Stomach (tissue), 19 donors: ENCODE measurements at places on chromosomes 3 and 15. TPM values are rescaled to one million over a fixed set of nuclear protein-coding genes. Genes with fewer than 3 reads are reported as not detected.

- no peak for DNase-seq
- peak overlapping the region; percentile 27 for H3K4me3 ChIP-seq
- no peaks in the 10 kb centered on the region for H3K36me3 ChIP-seq
- H3K27me3 ChIP-seq = peaks cover 18% of the 10 kb centered on the region
- no peaks in the 10 kb centered on the region for H3K4me1 ChIP-seq
Measured at GRCh38 chr3:44021651-44022594, 219.8 kb upstream of the TOPAZ1 start.

DNA sequence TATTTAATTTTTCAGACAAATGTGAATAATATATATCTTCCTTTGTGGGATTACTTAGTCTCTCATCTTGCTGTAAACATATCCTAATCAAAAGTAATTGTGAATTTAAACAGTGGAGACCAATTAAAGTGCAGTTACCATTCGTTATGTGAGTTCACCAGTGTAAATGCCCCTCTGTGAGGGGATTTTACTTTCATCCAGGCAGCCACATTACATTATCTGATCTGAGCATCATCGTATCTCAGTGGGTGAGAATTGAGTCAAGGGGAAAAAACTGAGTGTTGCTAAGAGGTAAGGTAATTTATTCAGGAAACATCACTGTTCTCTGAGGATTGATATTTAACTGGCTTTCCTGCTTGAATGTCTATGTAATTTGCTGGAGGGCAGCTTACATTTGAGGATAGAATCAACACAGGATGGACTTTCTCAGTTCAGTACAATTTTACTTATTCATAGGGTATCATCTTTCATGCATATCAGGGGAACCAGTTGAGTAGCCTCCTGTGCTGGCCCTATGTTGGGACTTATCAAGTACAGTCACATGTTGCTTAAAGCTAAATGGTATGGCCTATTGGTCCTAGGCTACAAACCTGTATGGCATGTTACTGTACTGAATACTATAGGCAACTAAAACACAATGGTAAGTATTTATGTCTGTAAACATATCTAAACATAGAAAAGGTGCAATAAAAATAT is 219.7 kb downstream of the CD47 start:
- no peak for DNase-seq
- no peaks in the 10 kb centered on the region for H3K27me3 ChIP-seq
- H3K27ac ChIP-seq = no peak overlapping the region

- H3K4me1 ChIP-seq = no peaks in the 10 kb centered on the region
- no peak overlapping the region for H3K27ac ChIP-seq
- H3K4me3 ChIP-seq = no peak overlapping the region
- H3K27me3 ChIP-seq = no peaks in the 10 kb centered on the region
- H3K36me3 ChIP-seq = no peaks in the 10 kb centered on the region
- no peak for DNase-seq
Measured at GRCh38 chr3:39748002-39748401, 61.4 kb upstream of the MYRIP start.

DNA sequence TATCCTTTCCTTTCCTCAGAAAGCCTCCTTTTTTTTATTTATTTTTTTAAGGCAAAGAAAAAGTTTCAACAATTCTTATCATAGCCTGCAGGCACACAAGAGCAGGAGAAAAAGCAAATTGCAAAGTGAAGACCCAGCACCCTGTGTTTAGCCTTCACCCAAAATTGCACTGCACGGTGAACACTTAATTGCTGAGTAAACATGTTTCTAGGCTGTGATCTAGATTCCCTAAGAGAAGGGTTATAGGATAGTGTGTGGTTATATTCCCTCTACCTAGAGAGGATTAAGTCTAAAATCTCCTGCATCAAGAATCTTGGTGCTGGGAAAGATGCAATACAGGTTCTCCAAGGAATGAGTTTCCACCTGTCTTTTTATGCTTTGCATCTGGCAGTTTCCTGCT is 70.2 kb upstream of the BFSP2 start:
- H3K4me3 ChIP-seq = no peak overlapping the region
- no peaks in the 10 kb centered on the region for H3K27me3 ChIP-seq
- H3K4me1 ChIP-seq = no peaks in the 10 kb centered on the region

Gene FOXB1
- total RNA-seq = not detected

DNA sequence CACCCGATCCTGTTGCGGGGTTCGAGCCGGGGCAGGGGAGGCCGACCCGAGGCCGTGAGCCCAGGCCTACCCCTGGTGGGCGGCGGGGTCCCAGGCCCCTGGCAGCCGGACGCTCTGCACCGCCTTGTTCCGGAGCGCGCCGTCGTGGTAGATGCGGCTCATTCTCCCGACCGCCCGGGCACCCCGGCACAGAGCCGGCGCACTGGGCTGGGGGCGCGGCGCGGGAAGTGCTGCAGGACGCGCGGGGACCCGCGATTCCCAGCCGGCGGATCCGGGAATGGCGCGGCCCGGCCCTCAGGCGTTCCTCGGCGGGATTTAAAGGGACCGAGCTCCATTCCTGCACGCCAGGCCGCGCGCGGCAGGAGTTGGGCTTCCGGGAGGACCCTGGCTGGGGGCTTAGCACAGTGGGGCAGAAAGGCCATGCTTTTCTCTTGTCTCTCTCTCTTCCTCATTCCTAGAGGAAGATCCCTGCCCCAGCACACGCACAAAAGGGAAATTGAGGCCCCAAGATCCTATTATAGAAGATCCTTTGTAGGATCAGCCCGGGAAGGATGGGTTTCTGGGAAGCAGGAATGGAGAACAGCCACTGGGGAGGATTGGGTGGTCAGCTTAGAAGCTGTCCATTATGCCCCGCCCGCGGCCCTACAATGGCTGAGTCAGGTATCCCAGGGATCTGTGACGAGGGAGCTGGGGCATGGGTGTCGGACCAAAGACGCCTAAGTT is at the start of gene ARPIN:
ARPIN (minus strand) TSS at position 279 of the 723 bp plus-strand sequence; CDS start at position 162, 117 bp downstream.
- H3K27me3 ChIP-seq = peaks cover 4% of the 10 kb centered on the region
- peaks cover 33% of the 10 kb centered on the region for H3K4me1 ChIP-seq
- H3K27ac ChIP-seq = peak within 1 kb of the TSS; percentile 85
- DNase-seq = peak; percentile 87
- H3K36me3 ChIP-seq = no peaks in the 10 kb centered on the region
- H3K4me3 ChIP-seq = peak within 1 kb of the TSS; percentile 85

Gene A4GNT
- total RNA-seq = 18.9 TPM

DNA sequence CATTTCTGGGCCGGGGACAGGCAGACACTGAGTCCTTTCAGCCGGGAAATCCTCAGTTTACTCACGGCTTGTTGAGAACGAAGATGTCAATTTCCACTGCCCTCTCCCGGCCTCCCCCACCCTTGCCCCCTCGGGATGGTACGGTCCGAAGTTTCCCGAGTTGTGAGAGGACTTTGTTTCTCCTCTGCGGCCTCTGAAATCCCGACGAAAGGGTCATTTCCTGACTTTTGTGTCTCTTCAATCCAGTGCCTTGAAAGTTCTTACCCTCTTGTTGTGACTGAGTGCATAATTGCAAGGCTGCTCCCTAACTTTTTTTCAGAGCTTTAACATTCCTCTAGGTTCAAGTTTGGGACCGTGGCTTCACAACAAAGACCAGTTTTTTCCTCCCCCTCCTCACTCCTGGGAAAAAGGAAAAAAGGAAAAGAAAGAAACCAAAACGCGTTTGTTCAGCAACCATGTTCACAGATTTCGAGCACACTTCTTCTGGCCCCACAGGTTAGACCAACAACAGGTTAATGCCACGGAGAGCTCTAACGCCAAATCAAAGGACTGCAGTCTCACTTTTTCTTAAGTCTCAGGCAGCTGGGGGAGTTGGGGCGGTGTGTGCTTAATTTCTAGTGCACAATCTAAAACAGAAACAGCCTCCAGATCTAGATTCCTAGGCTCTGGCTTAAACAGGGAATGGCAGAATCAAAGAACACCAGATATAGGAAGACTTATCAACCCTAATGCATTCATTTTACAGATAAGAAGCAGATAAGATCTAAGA is 138.9 kb downstream of the TMCO5A start:
- peak overlapping the region; percentile 93 for H3K27ac ChIP-seq
- no peaks in the 10 kb centered on the region for H3K36me3 ChIP-seq
- peaks cover 51% of the 10 kb centered on the region for H3K4me1 ChIP-seq

Gene RPL4
- 2,823 TPM for total RNA-seq
